Ascending aorta (tissue), 2 donors: ENCODE measurements at places on chromosomes 6 and 20.

GRCh38 chr20:49624317-49624716 lies 56.4 kb upstream of the PTGIS start:
- no peak for DNase-seq

DNA sequence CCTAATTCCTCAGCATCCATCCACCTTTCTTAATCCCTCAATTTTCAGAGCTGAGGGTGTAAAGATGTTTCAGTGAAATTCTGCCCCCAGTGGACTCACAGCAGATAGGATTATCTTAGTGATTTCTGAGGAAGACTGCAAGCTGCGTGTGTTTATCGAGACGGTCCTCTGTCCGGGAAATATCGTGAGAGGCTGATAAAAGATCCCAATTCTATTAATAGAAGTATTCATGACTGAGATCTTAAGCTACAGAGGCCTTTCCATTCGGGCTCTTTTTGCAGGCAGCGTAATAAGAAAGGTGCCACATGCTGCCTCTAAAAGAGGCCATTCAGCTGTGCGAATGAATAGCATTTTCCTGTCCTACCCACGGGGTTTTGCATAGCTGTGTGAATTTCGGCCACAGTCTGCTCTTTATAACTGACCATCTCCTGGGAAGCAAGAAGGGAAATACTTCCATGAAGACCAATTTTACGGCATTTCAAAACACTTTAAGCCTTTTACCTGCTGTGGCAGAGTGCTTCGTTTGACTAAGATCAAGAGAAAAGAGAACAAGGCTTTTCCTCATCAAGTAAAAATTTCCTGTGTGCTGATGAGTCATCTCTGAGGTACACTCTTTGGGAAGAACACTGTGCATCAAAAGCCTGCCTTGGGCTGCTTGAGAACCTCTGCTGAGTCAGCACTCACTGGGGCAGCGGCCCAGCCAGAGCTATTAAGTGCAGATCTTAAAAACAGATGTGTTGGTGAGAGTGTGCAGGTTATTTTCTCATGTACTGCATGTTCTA lies 208.8 kb downstream of the ARHGAP18 start:
- peak; percentile 19 for DNase-seq

- DNase-seq = no peak
These were observed 60.6 kb downstream of the ADTRP start for GRCh38 chr6:11718031-11718430.

DNA sequence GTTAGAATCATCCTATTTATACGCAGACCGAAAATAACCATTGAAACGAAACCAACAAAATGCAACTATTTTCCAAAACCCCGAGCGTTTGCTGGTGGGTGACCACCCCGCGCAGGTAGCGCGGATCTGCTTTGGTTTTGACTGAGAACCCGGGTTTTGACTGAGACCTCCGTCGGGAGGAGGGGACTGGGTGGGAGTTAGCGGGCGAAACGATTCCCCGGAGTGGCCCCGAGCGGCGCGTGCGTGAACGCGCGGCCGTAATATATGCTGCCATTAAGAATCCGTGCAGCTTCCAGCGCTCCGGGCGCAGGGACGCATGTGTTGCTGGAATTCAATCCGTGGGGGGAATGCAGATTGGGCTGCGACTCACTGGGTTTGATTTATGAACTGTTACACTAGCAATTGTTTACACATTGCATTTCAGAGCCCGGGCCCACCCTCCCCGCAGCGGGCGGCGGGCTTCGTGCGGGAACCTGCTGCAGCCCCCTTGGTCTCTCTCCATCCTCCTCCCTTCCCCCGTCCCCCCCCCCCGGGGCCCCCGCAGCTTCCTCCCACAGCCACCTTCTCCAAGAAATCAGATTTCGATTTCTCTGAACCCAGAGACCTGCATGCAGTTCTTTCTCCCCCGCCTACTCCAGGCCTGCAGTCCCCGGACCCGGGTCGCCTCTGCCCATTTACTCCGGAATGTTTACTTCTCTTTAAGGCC lies 9.9 kb downstream of the NRN1 start:
- DNase-seq = no peak

DNA sequence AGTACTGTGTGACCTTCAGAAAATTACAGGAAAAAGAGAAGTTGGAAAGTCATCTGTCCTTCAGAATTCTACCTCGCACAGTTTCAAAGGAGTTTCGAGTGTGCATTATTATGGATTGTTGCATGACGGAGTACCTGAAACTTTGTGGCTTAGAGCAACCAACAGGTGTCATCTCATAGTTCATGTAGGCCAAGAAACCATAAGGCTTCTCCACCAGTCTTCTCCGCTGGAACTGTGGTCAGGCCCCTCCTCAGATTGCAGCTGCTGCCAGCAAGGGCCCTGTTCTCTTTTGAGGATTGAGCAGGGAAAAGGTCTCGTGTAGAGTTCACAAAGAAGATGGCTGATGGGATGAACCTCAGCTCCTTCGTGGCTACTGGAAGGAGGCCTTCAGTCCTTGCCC lies 151.2 kb upstream of the THBS2 start:
- no peak for DNase-seq

DNA sequence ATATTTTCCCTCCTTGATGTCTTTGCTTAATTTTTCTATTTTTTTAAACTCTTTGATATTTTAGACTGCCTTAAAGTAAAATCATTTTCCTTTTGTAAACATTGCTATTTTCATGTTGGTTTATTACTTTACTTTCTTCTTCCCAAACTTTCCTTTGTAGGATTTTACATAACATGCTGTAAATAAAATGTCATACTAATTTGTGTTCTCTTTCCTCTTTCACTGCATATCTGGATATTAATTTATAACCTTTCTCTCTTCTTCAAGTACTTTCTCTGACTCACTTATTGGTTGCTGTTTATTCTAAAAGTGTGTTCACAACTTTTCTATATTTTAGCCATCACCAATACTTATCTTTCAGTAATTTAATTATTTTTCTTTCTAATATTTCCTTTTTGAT lies 9.3 kb upstream of the POM121L2 start:
- DNase-seq = no peak

GRCh38 chr6:7087491-7087979 lies 20.2 kb upstream of the RREB1 start:
- no peak for DNase-seq

GRCh38 chr6:130982941-130983456 lies 80.0 kb downstream of the EPB41L2 start:
- DNase-seq = no peak

DNA sequence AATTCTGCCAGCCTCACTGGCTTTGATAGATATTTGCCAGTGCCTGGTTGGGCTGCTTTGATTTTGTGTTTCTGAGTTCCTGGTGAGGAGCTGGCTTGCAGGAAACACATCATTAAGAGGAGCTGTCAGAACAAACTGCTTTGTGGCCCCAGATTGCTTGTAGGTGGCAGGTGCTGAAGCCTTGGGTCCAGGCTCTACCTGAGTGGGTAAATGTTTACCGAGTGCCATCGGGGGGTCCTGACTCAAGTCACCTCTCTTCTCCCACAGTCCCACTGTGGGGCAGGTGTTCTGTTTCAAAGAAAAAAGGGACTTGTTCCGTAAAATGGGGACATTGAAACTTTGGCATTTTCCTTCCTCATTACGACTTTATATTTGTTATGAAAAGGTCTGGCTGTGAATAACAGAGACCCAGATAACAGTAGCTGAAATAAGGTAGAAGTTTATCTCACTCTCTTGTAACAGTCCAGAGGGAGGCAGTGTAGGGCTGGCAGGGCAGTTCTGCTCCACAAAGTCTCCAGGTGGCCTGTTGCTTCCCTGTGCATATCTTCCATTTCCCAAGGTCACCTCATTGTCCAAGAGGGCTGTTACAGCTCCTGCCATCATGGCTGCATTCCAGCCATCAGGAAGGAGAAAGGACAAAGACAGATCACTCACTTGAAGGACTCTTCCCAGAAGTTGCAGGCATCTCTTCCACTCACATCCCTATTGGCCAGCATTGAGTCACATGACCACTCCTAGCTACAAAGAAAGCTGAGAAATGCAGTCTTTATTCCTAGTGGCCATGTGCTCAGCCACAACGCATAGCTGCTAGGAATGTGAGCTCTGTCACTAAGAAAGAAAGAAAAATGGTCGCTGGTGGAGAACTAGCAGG lies 149.9 kb upstream of the KCNG1 start:
- DNase-seq = no peak

DNA sequence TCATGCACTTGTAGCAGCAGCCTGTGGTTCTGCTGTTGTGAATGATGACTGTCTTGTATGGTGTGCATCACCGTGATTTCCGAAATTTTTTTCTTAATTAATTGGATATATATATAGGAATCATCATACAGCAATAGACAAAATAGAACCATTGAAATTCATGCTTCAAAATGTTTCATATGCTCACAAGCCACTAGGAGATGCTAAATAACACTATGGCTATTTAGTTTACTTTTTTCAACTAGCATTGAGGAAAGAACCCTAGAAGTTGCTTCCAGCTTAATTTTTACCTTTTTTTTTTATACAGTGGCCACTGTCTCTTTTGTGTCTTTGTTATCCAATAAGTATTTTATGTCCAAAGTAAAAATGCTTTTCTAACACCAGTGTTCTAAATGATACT lies 485.4 kb downstream of the CDKAL1 start:
- DNase-seq = no peak

DNA sequence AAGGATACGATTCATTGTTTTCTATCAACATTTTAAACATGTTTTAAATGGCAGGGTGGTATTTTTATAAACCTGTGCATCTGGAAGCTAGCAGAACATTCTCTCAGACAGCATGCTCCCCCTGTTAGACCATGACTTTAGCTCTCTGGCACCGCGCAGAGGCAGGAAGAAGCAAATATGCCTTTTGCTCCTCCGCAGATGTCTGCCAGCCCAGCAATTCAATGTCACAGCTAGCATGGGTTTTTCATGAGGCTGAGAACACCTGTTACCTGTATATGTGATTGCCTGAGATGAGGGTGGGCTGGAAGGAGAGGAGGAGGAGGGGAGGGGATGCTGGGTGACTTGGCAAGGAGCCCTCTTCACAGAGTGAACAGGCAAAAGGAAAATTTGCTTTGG lies 6.7 kb downstream of the MTCH1 start:
- no peak for DNase-seq

GRCh38 chr6:144297511-144298100 lies 12.5 kb downstream of the UTRN start:
- no peak for DNase-seq

- DNase-seq = no peak
These were observed 45.4 kb downstream of the AKAP12 start for GRCh38 chr6:151285122-151285521.
